ENCODE measurements at places on chromosomes 5 and 9.

DNA sequence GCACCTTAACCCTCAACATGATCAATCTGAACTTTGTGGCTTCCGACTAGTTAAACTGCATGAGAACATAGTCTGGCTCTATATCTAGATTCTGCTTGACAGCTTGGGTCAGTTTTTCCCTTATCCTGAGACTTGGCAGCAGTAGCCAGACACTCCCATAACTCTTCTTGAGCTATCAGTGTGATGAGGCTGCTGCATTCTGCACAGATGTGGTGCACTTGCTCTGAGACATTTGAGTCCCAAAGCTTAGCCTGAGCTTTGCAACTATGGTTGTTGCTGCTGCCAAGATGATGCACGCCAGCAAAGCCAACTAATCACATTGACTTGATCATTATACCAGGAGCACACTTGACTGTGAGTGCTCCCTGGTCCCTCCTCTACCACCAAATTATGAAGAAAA is 36.2 kb downstream of the MOCS2 start:
- no peak for DNase-seq

GRCh38 chr9:79684711-79685575 is 113.2 kb downstream of the TLE4 start:
- DNase-seq, result no peak

- DNase-seq, result no peak
Measured at GRCh38 chr5:72235725-72236124, 84.3 kb downstream of the MRPS27 start.

DNA sequence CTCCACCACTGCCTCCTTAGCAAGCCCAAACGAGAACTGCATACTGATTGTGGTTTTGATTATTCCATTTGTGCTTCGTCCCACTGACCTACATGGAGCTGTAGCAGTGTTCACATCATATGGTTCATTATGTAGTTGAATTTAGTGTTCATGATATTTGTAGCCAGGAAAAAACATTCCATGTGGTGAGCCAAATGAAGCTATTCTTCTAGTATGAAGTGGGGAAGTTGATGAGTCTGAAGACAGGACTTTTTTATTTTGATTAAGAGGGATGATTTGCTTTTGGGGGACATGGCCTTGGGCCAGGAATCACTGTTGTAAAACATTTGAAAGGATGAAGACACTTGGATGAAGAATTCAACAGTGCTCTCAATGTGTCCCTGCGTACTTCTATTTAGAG is 192.9 kb upstream of the SLC27A6 start:
- DNase-seq, result no peak

DNA sequence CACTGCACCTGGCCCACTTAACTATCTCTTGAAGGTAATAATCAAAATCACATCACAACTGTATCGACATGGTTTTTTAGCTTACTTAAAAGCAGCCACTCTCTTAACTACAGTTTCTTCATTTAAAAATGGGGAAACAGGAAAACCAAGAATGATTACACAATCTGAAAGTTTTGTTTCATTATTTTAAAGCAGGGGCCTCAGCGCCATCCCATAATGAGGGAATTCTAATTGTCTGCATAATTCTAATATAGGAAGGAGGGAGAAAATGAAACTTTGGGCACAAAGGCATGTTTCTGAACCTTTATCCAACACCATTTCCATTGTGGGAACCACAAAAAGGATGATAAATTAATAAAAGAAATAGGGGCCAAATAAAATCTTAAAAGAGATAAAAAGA is 7.6 kb downstream of the HACD4 start:
- DNase-seq, result no peak

DNA sequence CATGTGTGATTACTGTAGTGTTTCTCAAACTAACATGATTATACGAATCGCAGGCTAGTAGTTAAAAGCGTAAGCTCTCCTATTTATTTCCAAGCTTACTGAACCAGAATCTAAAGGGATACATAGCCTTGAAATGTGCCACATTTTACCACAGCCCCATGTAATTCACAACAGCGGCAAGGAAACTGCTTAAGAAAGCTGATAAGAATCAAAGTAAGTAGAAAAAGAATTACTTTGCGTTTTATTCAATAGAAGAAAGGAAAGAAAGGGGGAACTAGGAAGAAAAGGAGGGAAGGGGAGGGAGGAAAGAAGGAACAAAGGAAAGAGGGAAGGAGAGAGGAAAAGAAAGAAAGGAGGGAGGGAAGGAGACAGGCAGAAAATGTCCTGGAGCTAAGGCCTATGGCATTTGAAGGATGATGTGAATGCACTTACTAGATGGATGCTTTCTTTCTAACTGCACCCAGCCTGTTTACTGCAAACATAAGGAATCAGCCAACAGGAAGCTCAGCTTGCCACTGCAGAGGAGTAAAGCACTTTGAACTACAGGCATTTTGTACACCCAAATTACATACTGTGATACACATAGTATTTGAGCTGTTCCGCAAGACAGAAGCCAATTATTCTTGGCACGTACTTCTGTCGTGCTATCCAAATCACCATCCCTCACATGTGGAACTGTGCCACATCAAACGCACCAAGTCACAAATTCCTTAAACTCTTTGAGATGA is 521.7 kb downstream of the RAB3C start:
- DNase-seq, result no peak

GRCh38 chr5:14706615-14707021 is 42.1 kb downstream of the OTULIN start:
- DNase-seq, result peak; percentile 41

DNA sequence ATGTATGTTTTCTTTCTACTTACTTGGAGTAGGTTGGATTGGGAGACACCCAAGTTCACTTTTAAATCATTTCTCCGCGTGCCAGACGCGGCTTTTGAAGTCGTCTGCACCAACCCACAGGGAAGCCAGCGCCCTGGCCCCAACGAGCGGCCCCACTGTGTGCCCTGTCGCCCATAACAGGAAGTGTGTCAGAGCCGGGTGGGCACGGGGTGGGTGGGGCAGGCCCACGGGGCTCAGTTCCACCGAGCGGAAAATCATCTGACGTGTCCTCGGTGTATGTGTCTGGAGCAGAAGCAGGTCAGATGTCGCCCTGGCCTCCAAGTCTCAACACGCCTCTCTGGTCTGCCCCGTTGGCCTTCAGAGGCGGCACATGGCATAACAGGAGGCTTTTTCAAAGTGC is 22.7 kb upstream of the SMIM23 start:
- DNase-seq, result no peak

DNA sequence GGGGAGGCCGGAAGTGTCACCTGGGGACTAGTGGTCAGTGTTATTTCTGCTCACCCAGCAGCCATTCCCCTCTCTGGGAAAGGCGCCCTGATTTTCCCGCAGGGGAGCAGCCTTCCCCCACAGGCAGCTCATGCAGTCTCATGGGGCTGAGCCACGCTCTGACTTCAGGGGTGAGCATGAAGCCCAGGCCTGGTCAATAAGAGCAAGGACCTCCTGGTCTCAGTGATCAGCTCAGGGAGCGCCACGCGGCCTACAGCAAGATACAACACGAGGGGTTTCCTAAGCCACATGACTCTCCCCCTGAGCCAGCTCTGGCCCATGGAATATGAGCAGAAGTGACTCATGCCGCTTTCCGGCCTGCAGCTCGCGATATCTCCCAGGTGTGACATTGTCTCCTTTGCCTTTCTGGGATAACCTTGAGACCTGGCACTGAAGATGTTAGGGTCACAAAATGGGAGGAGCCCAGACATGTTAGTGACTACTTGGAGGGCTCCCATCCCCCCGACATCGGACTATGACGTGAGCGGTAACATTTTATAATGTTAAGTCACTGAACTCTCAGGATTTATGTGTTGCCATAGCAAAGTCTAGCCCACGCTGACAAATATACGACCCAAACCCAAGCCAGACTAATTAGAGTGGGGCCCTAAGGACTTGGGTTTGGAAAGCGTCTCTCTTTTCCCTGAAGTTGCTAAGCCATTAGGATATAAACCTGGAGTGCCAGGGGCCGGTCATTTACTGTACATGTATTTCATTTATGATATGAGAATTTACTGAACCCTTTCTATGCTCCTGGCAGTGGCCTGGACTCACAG is 46.5 kb upstream of the GFPT2 start:
- no peak for DNase-seq

- no peak for DNase-seq
Measured at GRCh38 chr5:175821790-175822211, 49.6 kb upstream of the CPLX2 start.

DNA sequence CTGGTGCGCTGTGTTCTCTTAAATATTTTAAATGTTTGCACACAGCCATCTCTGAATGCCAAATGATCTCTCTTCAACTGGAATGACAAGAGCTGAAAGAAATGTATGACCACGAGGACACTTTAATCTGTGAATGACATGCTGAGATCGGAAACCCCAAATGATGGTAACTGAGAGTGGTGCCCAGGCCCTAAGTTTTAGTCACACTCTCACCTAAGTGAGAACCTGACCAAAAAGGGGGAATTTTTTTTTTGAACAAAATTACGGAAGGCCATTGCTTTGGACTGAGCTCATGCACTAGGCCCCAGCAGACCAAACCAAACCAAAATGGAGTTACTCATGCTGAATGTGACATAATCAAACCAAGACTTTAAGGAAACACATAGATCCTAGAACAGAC is 167.1 kb upstream of the TUT7 start:
- DNase-seq, result no peak

DNA sequence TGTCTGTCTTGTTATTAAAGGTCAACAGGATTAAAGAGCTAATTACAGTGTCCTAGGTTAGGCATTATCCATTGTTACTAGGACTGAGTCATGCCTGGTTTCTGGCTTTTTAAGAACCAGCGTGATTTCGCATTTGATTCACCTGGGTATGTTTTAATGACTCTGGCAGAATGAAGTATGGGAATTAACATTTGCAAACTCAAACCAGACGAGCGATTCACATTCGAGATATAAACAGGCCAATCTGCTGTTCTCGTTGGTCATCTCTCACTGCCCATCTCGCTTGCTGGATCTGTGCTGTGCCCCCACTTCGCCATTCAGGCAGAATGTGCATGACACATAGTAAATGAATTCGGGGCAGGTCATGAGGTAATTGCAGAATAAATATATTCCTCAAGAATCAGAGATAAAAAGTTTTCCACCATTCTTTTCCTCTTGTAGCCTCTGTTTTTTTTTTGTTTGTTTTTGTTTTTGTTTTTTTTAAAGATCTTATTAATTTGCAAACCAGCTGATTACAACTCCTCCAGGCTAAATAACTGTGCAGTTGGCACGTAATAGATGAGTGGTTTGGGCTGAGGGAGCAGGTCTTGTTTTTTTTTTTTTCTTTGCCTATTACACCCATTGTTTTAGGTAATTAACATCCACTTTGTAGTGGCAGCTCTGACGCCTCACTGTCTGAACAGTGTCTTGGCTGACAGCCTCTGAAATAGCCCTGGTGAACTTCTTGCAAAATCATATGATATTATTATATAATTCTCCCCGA is 313.5 kb upstream of the MSX2 start:
- no peak for DNase-seq

- DNase-seq, result no peak
Measured at GRCh38 chr5:136133922-136134379, 1.3 kb downstream of the SMAD5 start.

GRCh38 chr9:118215549-118215948 is 511.3 kb downstream of the TLR4 start:
- no peak for DNase-seq

GRCh38 chr9:136463578-136463977 is 19.3 kb downstream of the SEC16A start:
- no peak for DNase-seq

- no peak for DNase-seq
Measured at GRCh38 chr9:129613520-129614175, 7.3 kb downstream of the C9orf50 start.

GRCh38 chr9:114591291-114591787 is 3.8 kb downstream of the ATP6V1G1 start:
- no peak for DNase-seq

DNA sequence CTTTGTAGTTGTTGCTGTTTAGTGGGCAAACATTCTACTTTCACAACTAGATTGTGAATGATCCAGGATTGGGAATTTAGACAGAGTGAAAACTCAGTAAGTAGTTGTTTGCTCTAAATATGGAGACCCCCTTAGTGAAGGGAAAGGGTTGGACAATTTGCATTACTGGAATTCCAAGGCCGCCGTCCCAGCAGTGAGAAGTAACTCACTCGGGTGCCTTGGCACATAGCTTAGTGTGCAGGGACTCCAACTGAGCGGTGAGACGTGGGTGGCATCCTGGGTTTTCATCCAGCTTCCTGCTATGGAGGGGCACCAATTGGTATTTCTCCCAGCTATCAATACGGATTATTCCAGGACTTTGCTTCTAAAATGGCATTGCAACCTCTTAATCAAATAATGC is 69.7 kb upstream of the FCN1 start:
- DNase-seq, result no peak

- no peak for DNase-seq
Measured at GRCh38 chr5:175867587-175868347, 3.6 kb upstream of the CPLX2 start.

DNA sequence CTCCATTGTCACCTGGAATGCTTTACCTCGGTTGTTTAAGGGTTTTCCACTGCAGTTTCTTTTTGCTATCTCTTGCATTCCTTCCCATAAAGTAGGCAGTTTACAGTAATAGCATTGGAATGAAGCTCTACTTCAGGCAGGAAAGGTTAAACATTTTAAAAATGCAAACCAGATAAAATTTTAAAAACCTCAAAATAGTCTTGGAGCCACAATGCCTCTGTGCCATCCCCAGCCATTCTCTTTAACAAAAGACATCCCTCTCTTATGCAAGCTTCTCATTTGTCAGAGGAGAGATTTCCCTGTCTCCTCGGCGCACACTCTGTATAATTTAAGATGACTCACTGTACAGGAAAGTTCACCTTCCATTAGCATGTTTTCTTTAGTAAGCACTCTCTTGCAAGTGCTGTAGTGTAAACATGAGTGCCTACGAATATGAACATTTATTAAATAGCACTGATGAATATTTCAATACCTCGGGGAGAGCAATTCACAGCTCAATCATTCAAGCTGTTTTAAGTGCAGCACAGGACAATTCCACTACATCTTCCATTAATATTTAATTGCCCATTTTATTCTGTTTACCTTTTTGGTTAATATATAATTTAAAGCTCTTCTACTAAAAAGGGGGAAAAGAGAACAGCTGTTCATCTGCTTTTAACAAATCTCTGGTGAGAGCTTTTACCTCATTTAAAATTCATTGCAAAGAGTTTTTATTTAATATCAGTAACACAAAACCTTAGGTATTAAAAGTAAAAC is 343.6 kb downstream of the SPATA31D1 start:
- DNase-seq, result peak; percentile 66

DNA sequence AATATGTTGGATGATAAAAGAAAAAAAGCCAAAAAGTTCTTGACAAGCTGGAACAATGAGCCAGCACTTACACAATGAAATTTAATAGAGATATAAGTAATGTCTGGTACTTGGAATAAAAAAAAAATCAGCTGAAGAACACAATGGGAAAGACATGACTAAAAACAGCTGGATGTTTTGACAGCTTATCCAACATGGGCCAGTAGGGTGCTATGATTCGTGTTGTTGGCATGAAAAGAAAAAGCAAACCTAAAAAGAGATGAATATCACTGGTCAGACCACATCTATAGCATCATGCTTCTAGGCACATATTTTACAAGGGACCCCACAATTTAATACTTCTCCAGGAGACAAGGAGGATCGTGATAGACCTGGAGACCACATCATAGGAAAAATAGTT is 175.3 kb downstream of the ARL15 start:
- no peak for DNase-seq

- DNase-seq, result no peak
Measured at GRCh38 chr5:124592891-124593290, 153.5 kb downstream of the ZNF608 start.
